CD4-positive, alpha-beta T cell treated with Interleukin-17A for 4 hours (primary cell): ENCODE measurements at places on chromosomes 3 and 15.
A peak's percentile ranks its signal among the peaks of the same experiment; 100 is the strongest.

GRCh38 chr3:131329774-131330173 lies 51.8 kb upstream of the NUDT16 start:
- DNase-seq: no peak

DNA sequence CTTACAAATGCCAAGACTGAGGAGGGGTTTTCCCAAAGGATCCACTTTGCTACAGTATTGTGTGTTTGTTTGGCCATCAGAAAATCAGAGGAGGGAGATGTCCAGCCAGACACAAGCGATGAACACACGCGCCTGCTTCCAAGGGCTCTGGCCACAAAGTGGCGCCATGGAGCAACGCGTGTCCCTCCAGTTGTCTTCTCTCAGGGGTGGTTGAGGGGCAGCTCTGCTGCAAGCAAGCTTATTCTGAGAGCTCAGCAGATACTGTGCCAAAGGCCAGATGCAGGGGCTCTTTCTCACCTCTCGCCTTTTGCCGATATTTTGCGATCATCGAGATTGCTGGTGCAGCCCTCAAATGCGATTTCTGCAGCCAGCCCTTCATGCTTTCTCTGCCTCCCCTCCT lies 88.9 kb upstream of the OSBPL11 start:
- no peak for DNase-seq

DNA sequence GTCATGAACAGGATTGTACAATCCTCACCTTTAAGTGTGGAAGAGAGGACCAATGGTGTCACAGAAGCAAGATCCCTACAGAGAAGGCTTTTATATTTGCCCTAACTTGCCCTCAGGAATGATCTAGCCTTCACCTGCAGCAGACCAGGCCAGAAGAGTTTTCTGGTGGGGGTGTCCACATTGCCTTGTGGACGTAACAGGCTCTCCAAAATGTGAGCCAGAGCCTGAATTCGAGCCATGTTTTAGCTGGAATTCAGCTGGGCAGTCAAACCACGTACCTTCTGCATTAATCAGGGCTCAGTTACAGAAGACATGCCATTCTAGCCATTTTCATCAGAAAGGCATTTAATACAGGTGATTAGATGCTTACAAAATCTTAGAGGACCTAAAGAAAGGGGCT lies 23.6 kb upstream of the RAB7A start:
- no peak for DNase-seq

DNA sequence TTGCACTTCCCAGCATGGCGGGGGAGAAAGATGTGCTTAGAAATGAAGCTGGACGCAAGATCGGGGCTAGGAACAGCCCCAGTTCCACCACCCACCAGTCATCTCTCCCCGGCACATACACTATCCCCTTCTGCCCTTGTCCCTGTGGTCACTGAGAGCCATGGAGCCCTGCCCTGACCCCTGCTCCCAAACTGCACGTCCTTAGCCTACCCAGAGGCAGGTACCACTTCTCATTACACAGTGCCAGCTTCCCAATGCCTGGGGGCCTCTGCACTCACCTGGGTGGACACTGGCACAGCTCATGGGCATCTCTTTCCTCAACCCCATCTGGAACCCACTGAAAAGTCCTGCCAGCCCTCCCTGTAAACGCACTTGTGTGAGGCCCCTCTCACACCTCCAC lies 139.3 kb upstream of the PRR20G start:
- no peak for DNase-seq

DNA sequence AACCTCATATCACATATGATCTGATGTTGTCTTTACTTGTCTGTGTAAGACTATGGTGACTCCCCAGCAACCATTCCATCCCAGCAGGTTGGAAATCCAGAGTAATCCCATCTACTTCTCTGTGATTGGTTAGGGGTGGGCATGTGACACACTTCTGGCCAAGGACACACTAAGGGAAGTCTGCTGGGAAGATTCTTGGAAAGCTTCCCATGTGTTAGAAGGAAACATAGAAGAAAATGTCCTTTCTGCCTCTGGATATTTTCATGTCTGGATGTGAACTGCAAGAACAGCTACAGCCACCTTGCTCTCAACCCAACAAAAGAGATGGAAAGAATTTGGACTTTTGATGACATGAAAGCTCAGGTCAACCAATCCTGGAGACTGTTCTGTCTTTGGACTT lies 2.6 kb upstream of the UBE2Q2 start:
- DNase-seq: no peak

- DNase-seq: no peak
Measured at GRCh38 chr3:184981071-184981470, 169.1 kb downstream of the VPS8 start.

DNA sequence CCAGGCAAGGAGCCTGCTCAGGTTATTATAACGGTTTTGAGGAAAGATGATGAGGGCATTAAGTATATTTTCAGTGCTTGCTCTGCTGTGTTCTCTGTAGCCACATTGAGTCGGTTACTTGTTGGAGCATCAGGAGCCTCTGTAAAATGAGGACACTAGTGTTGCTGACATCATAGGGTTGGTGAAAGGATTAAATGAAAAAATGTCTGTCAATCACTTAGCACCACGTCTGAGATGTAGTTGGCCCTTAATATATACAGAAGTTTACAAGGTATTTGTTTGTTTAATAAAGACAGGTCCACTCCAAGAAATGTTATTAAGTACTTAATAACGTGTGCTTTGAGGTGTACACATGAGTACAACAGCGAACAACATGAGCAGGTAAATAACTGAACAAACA lies 735 bp upstream of the SLC25A26 start:
- DNase-seq: no peak

GRCh38 chr3:198051836-198052235 lies 91.8 kb downstream of the LMLN start:
- DNase-seq: no peak

- DNase-seq: no peak
Measured at GRCh38 chr3:82293867-82294266, 532.4 kb upstream of the GBE1 start.

- DNase-seq: no peak
Measured at GRCh38 chr3:102484-102883, 94.1 kb upstream of the CHL1 start.

- DNase-seq: no peak
Measured at GRCh38 chr3:143763564-143764162, 84.6 kb downstream of the SLC9A9 start.

DNA sequence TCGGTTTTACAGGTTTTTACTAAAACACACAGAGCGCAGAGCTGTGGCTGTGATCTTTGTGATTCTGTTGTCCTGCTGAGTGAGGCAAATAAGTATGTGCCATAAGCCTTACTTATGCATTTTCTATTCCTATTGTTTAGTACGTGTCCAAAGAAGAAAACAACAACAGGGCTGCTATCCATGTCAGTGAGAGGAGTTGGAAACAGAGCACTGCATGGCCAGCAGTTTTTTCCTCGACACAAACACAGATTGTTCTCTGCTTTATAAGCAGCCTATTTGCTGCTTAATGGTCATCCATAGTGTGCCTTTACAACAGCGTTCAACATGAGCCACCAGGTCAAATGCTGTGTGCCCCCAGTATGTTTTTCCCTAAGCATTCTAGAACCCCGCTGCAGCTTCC lies 79.8 kb downstream of the SHQ1 start:
- DNase-seq: no peak

GRCh38 chr15:38665586-38666305 lies 101.1 kb upstream of the RASGRP1 start:
- no peak for DNase-seq

DNA sequence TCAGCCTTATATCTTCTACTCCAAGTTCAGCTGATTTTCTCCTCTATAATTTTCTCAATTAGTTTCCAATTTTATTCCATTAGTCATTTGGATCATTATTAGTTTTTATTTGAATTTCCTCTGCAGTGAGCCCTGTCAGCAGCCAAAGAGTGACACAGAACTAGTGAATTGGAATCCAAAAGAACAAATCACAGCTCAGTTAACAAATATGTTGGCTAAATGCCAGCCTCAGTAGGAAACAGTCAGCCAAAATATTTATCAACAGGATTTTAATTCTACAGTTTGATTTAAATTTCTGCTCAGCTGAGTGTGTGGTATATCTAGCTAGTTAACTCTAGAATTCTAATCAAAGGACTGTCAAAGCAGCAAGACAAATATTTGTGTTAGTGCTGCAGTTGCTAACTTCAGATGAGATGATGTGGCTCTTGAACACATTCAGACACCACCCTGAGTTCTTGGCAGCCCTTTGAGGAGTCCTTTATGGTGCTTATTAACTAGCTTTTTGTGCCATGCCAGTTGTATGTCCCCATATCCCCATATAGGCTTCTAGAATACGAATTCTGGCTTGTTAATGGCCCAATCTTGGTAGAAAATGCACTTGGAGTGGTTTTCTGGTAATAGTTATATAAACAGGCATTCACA lies 194.5 kb downstream of the CPNE4 start:
- no peak for DNase-seq

- DNase-seq: no peak
Measured at GRCh38 chr3:194856296-194856695, 170.6 kb downstream of the FAM43A start.

DNA sequence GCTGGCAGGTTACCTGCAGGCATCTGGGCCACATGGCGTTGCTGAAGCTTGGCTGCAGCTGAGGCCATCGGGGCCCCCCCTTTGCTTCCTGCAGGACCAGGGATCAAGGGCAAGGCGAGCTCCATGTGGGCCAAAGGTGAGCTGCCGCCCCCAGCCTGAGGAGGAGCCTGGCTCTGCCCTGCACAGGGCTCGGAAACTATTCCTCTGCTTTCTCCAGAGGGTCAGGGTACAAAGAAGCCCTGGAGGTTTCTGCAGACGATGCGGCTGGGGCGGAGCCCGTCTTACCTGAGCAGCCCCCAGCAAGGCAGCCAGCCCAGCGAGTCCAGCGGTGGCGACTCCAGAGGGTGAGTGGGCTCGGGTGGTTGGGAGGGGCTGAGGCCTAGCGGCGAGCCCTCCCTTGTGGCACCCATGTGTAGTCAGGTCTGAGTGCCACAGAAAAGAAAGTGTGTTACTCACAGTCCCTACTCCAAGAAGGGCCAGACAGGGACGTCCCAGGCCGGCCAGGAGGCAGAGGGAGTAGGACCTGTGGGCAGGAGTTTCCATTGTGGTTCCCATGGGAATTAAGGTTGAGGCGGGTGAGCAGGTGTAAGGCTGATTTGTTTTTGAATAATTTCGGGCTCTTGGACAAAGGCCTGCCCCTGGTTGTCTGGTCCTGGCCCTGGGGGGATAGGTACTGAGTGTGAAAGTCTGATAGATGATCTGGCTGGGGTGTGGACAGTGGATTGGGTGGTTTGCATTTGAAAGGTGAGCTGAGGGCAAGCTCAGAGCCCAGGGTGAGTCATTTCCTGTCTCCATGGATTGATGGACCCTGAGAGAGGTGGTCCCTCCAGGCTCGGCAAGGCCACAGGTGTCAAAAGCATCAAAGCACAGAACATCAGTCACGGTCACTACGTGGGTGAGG lies 25.4 kb downstream of the CFAP100 start:
- no peak for DNase-seq

DNA sequence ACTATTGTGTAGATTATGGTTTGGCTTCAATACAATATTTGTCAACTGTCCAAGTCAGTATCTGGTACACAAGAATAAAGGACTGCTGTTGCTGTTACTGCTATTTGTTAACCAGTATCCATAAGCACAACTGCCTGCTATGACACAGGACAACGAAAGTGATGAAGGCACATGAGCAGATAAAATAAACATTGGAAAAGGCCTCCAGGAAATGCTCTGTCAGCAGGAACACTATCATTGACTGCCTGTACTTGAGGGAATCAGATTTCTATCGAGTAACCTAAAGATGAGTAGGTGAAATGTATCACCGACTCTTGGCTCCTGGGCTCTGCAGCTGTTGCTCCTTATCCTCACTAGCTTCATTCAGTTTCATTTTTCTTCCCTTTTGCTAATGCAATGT lies 56.5 kb downstream of the FMN1 start:
- DNase-seq: no peak

DNA sequence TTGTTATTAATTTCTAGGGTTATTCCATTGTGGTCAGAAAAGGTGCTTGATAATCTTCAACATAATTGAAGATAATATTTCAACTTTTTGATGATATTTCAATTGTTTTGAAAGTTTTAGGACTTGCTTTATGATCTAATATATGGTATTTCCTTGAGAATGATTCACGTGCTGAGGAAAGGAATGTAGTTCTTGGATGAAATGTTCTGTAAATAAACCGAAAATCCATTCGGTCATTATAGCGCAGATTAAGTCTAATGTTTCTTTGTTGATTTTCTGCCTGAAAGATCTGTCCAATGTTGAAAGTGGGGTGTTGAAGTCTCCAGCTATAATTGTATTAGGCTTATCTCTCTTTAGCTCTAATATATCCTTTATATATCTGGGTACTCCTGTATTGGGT lies 617.5 kb upstream of the NECTIN3 start:
- DNase-seq: no peak

GRCh38 chr15:68249058-68249713 lies 19.7 kb upstream of the CLN6 start:
- no peak for DNase-seq

- no peak for DNase-seq
Measured at GRCh38 chr3:125168711-125169393, 43.7 kb downstream of the SLC12A8 start.

- DNase-seq: peak; percentile 52
Measured at GRCh38 chr15:38612159-38612863, 47.7 kb upstream of the RASGRP1 start.

- DNase-seq: no peak
Measured at GRCh38 chr3:4476496-4476895, 9.4 kb upstream of the SUMF1 start.

GRCh38 chr3:106534206-106534605 lies 665.4 kb upstream of the CBLB start:
- DNase-seq: peak; percentile 42

GRCh38 chr3:51434746-51435327 lies 43.8 kb downstream of the RBM15B start:
- peak; percentile 63 for DNase-seq

GRCh38 chr3:101148001-101148400 lies 154.8 kb upstream of the ABI3BP start:
- no peak for DNase-seq

- no peak for DNase-seq
Measured at GRCh38 chr3:151974067-151974466, 100.6 kb downstream of the SUCNR1 start.

GRCh38 chr3:189944285-189945145 lies 176.2 kb downstream of the P3H2 start:
- no peak for DNase-seq
